SW480 (cell line): ENCODE measurements at places on chromosomes 2 and 18.

- no peak for DNase-seq
Observed at GRCh38 chr2:135826544-135826943, 10.4 kb downstream of the LCT start.

GRCh38 chr18:74081966-74082741, 65.5 kb downstream of the FBXO15 start:
- DNase-seq: peak; percentile 56

- DNase-seq: no peak
Observed at GRCh38 chr2:63699549-63699839, 110.7 kb downstream of the MDH1 start.

DNA sequence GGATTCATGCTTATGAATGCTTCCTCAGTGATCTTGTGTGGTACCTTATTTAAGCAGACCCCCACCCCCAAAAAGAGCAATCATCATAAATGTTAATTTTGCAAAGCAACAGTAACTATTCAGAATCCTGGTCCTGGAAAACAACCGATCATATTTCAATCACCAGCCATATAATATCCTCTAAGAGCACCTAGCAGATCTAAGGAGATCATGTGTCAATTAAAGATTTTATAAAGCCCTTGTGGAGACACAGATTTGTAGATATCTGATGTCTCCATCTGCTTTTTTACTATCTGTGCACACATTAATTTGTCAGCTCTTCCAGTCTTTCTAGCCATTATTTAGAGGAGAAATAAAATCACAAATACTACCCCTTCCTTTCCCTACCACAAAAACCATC, 423.7 kb downstream of the TGIF1 start:
- DNase-seq: no peak

- no peak for DNase-seq
Observed at GRCh38 chr2:168501466-168502065, 45.5 kb downstream of the CERS6 start.

DNA sequence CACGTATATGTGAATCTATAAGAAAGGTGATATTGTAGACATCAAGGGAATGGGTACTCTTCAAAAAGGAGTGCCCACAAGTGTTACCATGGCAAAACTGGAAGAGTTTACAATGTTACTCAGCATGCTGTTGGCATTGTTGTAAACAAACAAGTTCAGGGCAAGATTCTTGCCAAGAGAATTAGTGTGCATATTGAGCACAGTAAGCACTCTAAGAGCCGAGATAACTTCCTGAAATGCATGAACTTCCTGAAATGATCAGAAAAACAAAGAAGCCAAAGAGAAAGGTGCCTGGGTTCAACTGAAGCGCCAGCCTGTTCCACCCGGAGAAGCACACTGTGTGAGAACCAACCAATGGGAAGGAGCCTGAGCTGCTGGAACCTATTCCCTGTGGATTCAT, 101.0 kb downstream of the HS6ST1 start:
- DNase-seq: no peak

DNA sequence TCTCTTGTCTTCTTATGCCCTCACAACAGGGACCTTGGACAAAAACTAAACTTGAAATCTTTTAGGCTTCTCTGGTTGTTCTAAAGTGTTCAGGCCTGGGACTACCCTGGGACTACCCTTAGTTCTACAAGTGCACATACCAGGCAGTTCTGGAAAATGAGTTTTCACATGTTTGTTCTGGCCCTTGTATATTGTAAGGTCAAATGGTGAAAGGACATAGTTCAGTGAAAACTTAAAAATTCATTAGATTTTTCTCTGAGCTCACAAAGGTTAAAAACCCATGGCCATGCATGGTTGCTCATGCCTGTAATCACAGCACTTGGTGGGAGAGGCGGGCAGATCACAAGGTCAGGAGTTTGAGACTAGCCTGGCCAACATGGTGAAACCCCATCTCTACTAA, 875.5 kb upstream of the FAM98A start:
- DNase-seq: no peak
